ENCODE measurements at places on chromosomes 5 and 9. TPM values are rescaled to one million over a fixed set of nuclear protein-coding genes. Genes with fewer than 3 reads are reported as not detected.
A peak's percentile ranks its signal among the peaks of the same experiment; 100 is the strongest.

DNA sequence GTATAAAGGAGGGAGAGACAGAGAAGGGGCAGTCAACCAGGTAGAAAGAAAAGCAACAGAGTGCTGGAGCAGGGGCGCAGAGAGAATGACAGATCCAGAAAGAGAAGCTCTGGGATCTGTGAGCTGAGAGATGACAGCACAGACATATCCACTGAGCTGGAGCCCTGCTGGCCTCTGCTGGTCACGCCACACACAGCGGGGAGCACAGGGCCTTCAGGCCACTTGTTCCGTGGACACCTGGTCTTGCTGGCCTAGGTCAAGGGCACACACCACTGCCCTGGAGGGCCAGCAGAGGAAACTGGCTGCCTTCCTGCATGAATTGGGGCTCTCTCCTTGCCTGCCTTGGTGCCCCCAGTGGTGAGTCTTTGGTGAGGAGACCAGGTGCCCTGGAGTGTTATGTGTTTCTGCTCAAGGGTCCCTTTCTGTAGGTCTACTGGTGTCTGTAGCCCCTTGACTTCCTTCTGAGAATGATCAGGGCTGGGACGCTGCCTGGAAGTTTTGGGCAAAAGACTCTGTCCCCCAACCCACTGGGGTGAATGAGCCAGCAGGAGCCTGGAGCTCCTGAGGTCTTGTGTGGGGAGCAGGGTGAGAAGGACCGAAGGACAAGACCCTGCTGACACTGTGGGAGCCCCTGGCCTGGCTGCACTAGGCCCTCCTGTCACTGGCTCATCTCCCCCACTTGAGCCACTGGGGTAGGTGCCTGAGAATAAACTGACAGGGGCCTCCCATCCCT lies 59.2 kb upstream of the ADAMTS2 start:
- H3K36me3 ChIP-seq: peaks cover 3% of the 10 kb centered on the region
- H3K4me1 ChIP-seq: peaks cover 3% of the 10 kb centered on the region
- no peak for DNase-seq
- peaks cover 19% of the 10 kb centered on the region for H3K27me3 ChIP-seq
- H3K27ac ChIP-seq: no peak overlapping the region

- H3K4me1 ChIP-seq: no peaks in the 10 kb centered on the region
- H3K4me3 ChIP-seq: no peak overlapping the region
- peaks cover 8% of the 10 kb centered on the region for H3K36me3 ChIP-seq
Observed at GRCh38 chr5:633501-633955, 21.4 kb downstream of the CEP72 start.

DNA sequence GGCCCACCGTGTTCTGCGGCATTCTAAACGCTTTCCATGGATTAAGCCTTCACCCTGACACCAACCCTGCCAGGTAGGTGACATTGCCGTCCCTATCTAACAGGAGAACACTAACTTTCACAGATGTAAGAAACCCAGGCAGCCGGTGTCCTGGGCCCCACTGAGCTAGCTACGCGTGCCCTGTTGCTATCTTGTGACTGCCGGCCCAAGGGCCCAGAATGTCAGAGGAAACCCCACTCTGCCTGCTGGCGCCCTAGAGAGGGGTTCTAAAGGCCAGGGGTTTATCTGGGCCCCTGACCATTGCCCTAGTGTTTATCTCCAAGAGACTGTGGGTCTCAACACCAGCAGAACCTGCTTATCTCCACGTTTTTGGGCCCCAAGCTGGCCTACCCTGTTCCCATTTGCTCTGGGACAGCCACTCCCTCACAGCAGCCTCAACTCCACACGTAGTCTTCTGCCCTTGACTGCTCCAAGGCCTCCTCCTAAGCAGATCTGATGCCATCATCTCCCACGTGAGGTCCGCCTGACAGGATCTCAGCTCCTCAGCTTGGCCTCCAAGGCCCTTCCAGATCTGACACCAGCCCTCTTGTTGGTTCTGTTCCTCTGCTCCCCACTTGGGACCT lies 18.1 kb upstream of the ZBTB34 start:
- H3K4me1 ChIP-seq: peaks cover 7% of the 10 kb centered on the region
- DNase-seq: no peak
- peaks cover 5% of the 10 kb centered on the region for H3K27me3 ChIP-seq
- peaks cover 2% of the 10 kb centered on the region for H3K36me3 ChIP-seq
- H3K4me3 ChIP-seq: no peak overlapping the region

- H3K27me3 ChIP-seq: no peaks in the 10 kb centered on the region
- H3K27ac ChIP-seq: peak overlapping the region; percentile 93
- no peak for DNase-seq
- H3K4me3 ChIP-seq: no peak overlapping the region
- H3K36me3 ChIP-seq: peaks cover 4% of the 10 kb centered on the region
Observed at GRCh38 chr9:124855944-124856765, 2.9 kb downstream of the WDR38 start.

DNA sequence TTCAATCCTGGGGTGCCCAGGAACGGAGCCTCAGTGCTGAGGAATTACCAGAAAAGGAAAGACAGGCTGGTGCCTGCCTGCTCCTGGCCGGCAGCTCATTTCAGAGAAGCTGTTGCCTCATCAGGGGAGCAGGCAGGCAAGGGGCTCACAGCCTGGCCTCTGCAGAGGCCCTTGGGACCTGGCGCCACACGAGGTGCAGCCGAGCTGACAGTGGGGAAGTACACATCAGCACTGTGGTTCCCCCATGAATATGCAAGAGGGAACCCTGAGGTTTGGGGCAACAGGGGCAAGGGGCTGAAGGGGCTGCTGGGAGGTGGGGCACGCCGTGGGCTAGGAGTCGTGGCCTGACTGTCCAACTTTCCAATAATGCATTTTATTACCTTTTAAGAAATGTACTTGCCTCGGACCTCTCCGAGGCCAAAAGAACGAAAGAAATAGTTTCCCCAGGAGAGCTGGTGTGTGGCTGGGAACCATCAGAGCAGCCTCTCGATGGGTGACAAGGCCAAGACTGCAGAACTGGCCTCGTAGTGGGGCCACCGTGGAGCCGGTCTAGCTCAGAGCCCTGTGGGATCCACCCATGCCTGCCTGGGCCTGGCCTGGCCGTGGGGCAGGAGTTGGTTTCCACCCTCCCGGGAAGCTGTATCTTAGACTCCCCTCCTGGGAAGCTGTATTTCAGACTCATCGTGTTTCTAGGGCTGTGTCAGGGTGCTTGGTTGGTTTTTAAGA lies 198.6 kb downstream of the PAX5 start:
- H3K4me3 ChIP-seq: no peak overlapping the region
- no peak for DNase-seq
- H3K36me3 ChIP-seq: peaks cover 2% of the 10 kb centered on the region
- H3K4me1 ChIP-seq: peaks cover 3% of the 10 kb centered on the region

Gene WDR70
- 38.8 TPM for total RNA-seq

DNA sequence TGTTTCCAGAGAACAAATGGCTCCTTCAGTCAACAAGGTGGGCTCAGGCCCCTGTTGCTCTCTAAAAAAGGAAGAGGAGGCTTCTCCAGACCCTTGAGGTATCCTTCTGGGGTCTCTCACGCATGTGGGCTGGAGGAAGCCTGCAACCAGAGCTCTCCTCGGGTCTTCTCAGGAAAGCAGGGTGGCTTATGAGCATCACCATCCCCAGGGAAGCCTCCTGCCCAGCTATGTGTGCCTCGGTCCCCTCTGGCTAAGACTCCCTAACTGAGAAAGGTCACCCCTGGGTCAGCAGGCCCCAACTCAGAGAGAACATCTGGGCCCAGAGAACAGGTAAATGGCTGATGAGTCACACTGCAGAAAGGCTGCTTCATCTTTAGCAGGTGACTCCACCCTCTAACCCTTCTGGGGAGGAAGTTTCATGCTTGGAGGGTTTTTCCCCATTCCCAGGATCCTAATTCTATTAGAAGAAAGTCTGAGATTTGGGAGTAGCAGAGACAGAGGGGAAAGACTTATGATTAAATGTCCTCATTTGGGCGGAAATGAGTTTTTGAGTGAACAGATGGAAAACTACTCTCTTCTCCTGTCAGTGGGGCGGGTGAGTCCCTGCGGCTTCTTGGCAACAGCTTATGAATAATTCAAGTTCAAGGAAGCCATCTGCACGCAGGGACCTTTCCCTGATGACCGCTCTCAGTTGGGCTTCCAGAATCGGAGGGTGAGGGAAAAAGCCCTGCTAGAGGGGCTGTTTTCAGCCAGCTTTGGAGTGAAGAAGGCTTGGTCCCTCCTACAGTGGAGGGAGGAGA lies 41.9 kb downstream of the TGFBI start:
- H3K4me3 ChIP-seq: no peak overlapping the region
- H3K36me3 ChIP-seq: no peaks in the 10 kb centered on the region
- no peaks in the 10 kb centered on the region for H3K4me1 ChIP-seq
- no peak for DNase-seq
- H3K27ac ChIP-seq: no peak overlapping the region

DNA sequence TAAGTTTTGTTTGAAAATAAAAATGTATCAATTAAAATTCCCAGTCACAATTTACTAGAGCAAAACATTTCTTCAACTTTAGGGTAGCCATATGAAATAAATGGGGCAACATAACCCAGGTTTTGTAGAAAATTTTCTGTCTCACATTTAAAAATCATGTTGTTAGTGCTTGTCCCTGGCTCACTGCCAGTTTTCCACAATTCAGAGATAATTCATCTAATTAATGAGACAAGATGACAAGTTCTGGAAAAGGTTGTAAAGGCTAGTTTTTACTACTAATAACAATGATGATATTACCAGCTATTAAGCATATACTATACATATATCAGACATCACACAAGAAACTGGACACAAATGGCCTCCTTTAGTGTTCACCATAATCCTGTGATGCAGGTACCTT lies 45.9 kb downstream of the MEGF9 start:
- peaks cover 7% of the 10 kb centered on the region for H3K4me1 ChIP-seq
- no peak overlapping the region for H3K27ac ChIP-seq

DNA sequence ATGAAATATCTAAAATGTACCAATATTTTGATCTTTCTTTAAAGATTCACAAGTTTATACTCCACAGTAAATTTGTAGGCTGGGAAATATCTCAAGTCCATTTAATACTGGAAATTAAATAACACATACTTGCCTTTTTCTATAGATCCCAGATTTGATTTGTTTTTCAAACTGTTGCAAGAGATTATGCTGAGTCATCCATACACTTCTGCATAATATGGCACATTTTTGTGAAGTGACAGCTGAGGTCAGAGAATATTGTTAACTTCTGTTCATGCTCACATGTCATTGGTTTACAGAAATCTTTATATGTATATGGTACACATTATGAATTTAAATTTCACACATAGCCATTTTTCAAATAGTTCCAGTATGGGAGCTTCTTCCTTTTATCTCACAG lies 1066.3 kb upstream of the NUDT12 start:
- H3K4me1 ChIP-seq: no peaks in the 10 kb centered on the region
- H3K36me3 ChIP-seq: no peaks in the 10 kb centered on the region
- H3K4me3 ChIP-seq: no peak overlapping the region
- H3K27me3 ChIP-seq: no peaks in the 10 kb centered on the region

Gene CCDC69
- 74.7 TPM for total RNA-seq

Gene C9orf153
- 0.21 TPM for total RNA-seq

- no peak for DNase-seq
- no peak overlapping the region for H3K27ac ChIP-seq
- no peak overlapping the region for H3K4me3 ChIP-seq
Observed at GRCh38 chr5:122154491-122154890, 25.1 kb downstream of the ZNF474 start.

Gene GRIN1
- total RNA-seq: not detected

Gene ELL2
- total RNA-seq: 59.8 TPM

DNA sequence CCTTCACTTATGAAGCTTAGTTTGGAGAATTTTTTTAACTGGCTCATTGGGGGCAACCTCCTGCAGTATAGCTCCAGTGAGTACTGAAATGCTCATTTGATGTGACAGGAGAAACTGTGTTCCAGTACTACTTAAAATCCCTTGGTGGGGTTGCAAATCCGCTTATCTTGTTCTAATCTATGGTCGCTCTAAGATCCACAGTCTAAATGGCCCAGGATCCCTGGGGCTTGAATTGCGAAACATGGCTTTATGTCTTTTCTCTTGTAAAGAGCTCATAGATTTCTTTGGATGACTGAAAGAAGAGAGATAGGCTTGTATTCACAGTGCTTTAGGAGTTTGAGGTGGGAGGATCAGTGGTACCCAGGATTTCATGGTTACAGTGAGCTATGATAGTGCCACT lies 52.7 kb downstream of the ADAMTSL1 start:
- H3K4me1 ChIP-seq: no peaks in the 10 kb centered on the region
- no peak overlapping the region for H3K27ac ChIP-seq
- no peaks in the 10 kb centered on the region for H3K27me3 ChIP-seq
- no peak overlapping the region for H3K4me3 ChIP-seq

DNA sequence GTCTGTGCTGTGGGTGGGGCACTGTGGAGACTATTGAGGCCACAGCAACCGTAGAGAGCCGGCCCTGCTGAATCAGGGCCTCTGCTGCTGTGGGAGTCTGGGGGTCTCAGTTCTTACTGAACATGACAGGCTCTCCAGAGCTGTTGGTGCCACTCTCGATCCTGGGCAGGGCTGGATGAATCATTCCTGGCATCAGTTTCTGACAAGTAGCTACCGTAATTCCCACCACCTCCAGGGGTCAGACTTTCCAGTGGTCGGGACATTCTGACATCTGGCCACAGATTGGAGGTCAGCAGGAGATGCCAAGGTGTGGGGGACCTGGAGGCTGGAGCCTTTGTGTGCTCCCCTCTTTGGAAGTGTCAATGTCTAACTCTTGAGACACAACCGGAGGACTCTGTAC lies 188.4 kb downstream of the IRX2 start:
- H3K4me3 ChIP-seq: no peak overlapping the region
- DNase-seq: no peak

GRCh38 chr9:121809356-121810050 lies 158.1 kb downstream of the DAB2IP start:
- peaks cover 2% of the 10 kb centered on the region for H3K4me1 ChIP-seq
- no peak overlapping the region for H3K27ac ChIP-seq
- H3K36me3 ChIP-seq: no peaks in the 10 kb centered on the region
- no peak overlapping the region for H3K4me3 ChIP-seq
- no peaks in the 10 kb centered on the region for H3K27me3 ChIP-seq
